ENCODE measurements at places on chromosomes 5 and 9.

GRCh38 chr5:136195971-136196820, 3.2 kb upstream of the SMIM32 start:
- DNase-seq = no peak

GRCh38 chr5:164175083-164175482, 669.7 kb downstream of the MAT2B start:
- DNase-seq = no peak

GRCh38 chr5:127515693-127516440, 1.6 kb upstream of the PRRC1 start:
- no peak for DNase-seq

- DNase-seq = no peak
Observed at GRCh38 chr5:176774216-176775171, 35.9 kb upstream of the UNC5A start.

DNA sequence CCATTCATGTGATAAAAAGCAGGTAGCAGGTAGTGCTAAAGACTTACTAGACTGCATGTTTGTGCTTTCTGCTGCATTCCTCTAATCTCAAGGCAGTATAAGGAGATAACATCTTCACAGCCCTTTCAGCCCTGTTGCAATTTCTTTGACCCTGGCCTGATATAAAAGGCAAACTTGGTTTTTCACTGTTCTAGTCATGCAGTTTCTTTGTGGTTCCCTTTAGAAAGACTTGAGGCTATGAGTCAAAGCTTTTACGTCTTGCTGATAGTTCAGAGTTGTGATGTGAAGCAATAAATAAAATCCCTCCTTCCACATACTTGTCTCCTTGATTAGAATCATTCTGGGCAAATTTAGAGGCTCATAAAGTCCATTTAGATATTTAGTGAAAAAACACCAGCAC, 88.6 kb upstream of the CDKN2B start:
- DNase-seq = no peak

GRCh38 chr5:42956551-42956950, 83.6 kb downstream of the ANXA2R start:
- no peak for DNase-seq

GRCh38 chr9:1505489-1505888, 455.3 kb downstream of the DMRT2 start:
- DNase-seq = no peak
